ENCODE measurements at places on chromosomes 5 and 9.

- DNase-seq, result peak; percentile 18
Observed at GRCh38 chr5:180670586-180671359, 21.4 kb upstream of the FLT4 start.

- DNase-seq, result no peak
Observed at GRCh38 chr5:88872971-88873370, 10.0 kb downstream of the MEF2C start.

DNA sequence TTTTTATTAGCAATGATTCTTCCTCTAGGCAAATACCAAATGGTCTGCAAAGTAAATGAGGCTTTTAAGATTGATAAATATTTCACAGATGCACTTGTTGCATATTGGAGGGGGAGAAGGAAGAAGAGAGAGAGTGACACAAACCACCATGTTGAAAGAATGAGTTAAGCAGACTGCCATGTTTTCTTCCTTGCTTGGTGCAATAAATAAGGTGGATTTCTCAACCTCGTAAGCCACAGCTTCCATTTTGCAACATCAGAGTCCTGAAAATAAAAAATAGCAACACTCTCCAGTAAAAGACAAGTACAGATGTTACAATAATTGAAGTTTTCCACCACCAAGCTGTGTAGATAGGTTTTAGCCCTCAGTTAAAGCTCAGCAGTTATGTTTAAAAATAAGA lies 202.9 kb downstream of the SGCD start:
- no peak for DNase-seq

DNA sequence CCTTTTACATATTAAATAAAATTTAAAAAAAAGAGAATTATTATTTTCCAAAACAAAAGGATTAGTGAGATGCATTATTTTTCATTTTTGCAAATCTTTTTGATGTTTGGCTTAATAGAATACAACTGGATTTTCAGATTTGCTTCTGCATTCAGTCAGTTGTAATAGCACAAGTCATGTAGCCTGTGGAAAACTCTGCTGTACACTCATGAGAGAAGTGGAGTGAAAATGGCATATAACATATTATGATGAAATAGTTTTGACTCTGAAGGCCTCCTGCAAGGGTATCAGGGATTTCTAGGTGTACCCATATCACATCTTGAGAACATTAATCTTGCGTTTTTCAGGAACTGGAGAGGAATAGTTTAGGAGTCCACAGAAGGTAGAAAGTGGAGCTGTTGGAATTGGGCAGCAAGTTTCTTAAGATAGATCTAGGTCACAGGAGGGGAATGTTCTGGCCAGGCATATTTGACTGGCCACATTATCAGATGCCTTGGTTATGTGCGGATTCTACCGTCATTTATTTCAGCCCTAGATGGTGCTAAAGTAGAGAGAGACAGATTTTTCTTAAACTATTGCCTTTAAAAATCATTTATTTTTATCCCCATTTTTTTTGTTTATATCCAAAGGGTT lies 16.4 kb downstream of the LNPEP start:
- DNase-seq, result no peak

GRCh38 chr5:10559871-10560270 lies 4.0 kb upstream of the ANKRD33B start:
- no peak for DNase-seq

DNA sequence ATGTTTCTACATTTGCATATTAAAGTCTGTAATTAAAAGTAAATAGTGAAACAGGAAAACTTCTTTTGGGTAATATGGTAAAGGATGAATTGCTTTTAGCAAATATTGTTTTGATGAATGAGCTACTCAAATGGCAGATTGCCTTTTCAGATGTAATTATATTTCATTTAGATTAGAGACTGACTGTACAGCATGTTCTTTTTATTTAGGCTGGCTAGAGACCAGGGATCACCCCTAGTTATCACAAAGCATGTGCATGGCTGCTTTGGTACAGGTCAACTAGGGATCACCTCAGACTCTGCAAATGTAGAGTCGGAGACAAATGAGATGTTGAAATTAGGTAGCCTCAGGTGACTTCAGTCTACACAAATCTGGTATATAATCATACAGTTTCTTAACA lies 214.9 kb upstream of the SEMA6A start:
- DNase-seq, result no peak
